ENCODE measurements at places on chromosomes 1 and 21.

- DNase-seq: no peak
Measured at GRCh38 chr1:178019208-178019607, 49.4 kb upstream of the SEC16B start.

DNA sequence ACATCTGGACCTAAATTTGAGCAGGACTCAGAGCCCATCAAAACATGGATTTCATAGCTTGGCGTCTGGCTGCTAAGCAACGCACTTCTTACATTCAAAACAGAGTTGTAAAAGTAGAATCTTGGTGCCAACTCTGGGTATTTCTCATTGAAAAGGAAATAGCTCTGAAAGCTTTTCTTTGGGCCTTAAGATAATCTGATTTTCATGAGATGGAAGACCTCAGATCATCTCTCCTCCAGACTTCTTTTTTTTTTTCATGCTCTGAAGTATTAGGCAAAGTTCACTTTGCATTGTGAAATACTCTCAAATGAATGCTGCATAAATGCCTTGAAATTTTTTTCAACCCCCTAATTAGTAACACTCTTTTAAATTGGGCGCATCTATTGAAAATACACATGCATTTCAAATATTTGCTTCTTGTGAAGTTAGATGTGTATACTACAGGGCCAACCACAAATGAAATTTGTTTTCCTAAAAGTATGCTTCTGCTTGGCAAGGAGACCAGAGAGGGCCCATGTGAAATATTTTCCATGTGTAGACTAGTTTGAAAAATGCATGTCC, 4.2 kb downstream of the ADAMTS5 start:
- no peak for DNase-seq

DNA sequence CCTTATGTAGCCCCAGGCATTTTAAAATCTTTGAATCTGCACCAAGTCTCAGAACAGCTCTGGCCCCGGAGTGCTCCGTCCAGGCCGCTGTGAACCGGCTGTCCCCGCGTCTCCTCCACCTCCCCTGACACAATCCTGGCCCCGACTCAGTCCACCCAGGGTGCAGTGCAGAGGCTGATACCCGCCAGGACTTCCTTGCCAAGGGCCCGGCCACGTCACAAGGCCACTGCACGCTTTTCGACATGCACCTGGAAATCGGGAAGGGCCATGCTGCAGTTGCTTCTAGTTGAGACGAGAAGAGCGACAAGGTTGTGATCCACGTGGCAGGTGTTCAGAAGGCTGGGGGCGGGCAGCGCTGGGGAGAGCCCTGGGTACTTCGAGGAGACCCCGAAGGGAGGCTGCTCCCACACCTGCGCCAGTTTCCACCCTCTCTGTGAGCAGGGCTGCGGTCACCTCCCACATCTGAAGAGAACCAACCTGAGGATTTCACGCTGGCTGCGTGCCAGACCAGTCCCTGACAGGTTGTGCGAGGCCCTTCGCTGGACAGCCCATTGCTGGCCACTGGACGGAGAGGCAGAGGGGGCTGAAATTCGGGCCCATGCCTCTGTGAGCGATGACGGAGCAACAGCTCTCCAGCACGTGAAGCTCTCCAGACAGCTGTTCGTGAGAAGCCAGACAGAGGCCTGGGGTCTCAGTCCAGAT, 6.7 kb downstream of the VWA1 start:
- DNase-seq: no peak

- no peak for DNase-seq
Measured at GRCh38 chr21:43330306-43330881, 96.5 kb downstream of the SIK1 start.

GRCh38 chr1:236795757-236796667, 920 bp downstream of the MTR start:
- no peak for DNase-seq

DNA sequence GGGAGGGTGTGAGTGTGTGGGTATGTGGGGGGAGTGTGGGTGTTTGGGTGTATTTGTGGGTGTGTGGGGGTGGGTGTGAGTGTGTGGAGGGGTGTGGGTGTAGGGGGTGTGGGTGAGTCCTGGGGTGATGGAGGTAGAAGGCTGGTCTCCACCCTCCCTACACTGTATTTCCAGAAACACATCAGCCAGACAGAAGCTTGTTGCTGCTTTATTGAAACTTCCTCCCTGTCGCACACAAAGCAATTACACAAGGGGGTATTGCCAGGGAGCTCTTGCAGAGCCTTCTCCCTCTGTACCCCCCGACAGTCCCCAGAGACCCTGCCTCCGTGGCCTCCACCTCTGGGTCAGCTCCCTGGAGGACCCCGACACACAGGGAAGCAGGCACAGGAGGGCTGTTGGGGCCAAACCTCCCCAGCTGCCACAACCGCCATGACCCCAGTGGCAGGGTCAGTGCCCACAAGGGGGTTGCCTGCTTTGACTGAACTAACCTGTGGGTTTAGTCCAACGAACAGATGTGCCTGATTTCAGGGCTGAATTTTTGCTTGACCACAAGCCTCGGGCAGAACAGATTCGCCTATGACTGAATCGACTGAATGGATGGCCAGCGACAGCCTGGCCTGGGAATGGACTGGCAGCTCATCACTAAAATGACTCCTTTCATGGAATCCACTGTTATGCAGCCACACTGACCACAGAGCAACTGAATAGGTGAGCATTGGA, 9.1 kb upstream of the MATN1 start:
- no peak for DNase-seq

- no peak for DNase-seq
Measured at GRCh38 chr1:198268784-198269645, 112.2 kb downstream of the NEK7 start.

- DNase-seq: no peak
Measured at GRCh38 chr1:3078430-3078861, 9.4 kb downstream of the PRDM16 start.

- DNase-seq: no peak
Measured at GRCh38 chr1:225368036-225368552, 59.7 kb downstream of the LBR start.

GRCh38 chr1:20126041-20126805, 6.9 kb upstream of the PLA2G2D start:
- no peak for DNase-seq

DNA sequence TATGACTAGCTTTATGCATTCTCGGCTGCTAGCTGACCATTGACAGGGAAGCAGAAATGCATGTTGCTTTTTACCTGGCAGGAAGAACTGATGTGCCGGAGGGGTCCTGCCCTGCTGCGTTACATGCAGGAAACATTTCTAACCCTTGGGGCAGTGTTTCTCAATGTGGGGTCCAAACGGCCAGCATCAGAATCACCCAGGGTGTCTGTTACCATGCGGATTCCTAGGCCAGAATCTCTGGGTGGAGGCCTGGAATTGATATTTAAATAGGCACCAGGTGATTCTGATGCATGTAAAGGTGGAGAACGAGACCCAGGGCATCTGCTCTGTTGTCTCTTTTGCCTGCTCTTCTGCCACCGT, 182.7 kb downstream of the PCP4 start:
- no peak for DNase-seq

DNA sequence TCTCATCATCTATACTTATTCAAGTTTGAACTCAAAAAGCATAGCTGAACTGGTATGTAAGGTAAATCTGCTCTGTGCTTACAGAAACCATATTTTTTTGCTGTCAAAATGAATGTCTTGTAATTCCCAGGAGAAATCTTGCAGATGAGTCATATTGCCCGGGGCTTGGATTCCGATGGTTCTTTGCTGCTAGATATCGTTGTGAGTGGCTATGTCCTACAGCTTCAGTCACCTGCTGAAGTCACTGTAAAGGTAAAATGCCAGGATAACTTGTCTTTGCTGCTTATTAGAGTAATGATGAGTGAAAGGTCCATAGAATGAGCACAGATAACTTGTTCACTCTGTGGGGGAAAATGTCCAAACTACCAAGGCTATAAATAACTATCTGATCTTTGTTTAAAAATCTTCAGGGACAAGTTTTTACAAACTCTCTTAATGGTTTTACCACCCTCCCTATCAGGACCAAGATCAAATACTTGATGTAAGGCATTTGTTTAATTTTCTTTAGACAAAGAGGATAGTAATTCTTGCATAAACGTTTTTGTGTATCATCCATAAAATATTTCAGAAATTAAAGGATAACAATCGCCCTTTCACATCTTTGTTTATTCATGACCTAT, 222.3 kb downstream of the TPR start:
- DNase-seq: no peak

GRCh38 chr1:234707641-234708040, 97.7 kb upstream of the IRF2BP2 start:
- DNase-seq: no peak

- no peak for DNase-seq
Measured at GRCh38 chr1:76191561-76191960, 117.0 kb downstream of the ST6GALNAC3 start.

Measured in activated gamma-delta T cell (primary cell).